AG10803 (cell line): ENCODE measurements at places on chromosomes 7 and 10.

DNA sequence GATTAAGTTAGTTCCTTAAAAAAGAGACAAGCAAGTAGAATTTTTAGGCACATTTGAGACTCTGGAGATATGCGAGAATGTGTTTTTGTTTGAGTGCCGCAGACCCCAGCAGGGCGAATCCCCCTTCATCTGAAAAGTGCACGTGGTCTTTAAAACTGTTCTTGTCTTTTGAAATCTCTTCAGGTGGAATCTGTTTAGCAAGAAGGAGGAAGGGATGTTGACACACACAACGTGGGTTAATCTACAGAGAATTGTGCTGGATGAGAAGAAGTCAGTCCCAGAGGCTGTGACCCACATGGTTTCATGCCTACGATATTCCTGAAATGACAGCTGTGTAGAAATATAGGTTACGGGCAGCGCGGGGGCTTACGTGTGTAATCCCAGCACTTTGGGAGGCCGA lies 27.1 kb upstream of the ZFAND2A start:
- no peak for DNase-seq

- no peak for DNase-seq
These were observed 196.5 kb downstream of the ADK start for GRCh38 chr10:74347522-74347921.

- peak; percentile 72 for DNase-seq
These were observed 240.8 kb downstream of the CDK14 start for GRCh38 chr7:90836937-90837336.

- no peak for DNase-seq
These were observed 398.5 kb downstream of the REEP3 start for GRCh38 chr10:63919575-63920279.

DNA sequence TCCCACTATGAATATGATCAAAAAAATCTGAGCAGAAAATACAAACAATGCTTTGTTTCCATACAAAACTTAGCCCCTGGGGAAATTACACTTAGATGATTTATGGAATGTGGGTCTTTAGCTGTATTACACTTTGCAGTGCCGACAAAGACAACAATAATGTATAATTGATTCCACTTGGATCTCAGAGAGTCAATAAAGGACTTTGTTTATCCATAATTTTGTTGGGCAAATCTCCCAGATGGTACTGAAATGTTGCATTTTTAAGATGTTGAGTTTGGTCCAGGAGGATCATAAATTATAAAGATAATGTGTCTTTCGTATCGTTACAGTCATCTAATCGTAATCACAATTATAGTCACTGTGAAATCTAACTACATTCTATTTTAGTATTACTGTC lies 66.9 kb upstream of the DOCK1 start:
- DNase-seq, result no peak

GRCh38 chr7:22879280-22879679 lies 56.6 kb upstream of the TOMM7 start:
- no peak for DNase-seq

GRCh38 chr10:47452495-47453140 lies 31.3 kb downstream of the ANXA8 start:
- DNase-seq, result no peak

GRCh38 chr10:31207636-31208035 lies 111.4 kb upstream of the ZEB1 start:
- DNase-seq, result no peak

- DNase-seq, result peak; percentile 100
These were observed 9.1 kb downstream of the CREB3L2 start for GRCh38 chr7:137992550-137993394.

DNA sequence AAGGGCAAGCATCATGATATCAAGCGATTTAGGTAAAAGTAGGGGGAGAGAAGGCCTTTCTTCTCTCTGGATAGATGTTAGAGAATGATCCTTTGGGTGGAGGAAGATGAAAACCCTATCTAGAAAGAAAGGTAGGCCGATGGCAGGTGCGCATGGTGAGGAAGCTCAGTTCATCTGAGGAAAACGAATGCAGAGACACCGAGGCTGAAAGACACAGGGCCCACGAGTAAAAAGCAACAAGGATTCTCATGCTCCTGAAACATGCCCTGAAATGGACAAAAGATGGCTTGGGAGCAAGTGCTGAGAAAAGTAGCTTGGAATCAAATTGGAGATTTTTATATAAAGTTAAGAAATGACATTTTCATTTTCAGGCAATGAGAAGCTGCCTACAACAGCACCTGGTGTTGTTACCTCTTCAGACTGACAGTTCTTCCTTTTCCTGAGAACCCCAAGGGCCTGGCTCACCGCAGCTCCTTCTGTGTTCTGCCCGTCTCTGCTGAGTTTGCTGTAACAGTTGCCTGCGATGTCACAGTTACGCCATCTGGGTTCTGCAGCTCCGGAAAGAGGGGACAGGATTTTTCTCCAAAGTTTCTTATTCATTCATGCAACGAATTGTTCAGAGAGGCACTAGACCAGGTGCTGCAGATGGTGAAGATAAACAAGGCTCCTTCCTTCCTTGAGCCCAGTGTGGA lies 402.0 kb upstream of the KLF6 start:
- DNase-seq, result no peak

GRCh38 chr7:142800699-142801260 lies 30.0 kb downstream of the PRSS2 start:
- no peak for DNase-seq

- DNase-seq, result no peak
These were observed 656.5 kb downstream of the SDK1 start for GRCh38 chr7:3957472-3958108.

GRCh38 chr10:61120805-61121204 lies 176.8 kb upstream of the RHOBTB1 start:
- DNase-seq, result no peak

DNA sequence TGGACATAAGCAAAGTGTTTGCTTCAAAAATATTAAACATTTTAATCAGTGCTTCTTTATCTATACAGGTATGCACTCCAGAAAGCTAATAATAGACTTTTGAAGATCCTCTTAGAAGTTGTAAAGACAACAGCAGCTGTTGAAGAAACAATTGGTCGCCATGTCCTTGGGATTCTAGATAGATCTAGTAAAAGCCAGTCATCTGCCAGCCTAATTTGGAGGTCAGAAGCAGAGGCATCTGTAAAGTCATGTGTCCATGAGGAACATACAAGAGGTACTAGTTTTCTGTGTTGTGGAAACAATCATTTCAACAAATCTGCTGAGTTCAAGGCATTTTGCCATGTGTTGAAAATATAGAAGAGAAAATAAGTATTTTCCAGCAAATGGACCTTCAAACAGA lies 89.3 kb downstream of the CYP51A1 start:
- no peak for DNase-seq

- peak; percentile 54 for DNase-seq
These were observed 209.0 kb downstream of the CACNA2D1 start for GRCh38 chr7:82234457-82235049.

DNA sequence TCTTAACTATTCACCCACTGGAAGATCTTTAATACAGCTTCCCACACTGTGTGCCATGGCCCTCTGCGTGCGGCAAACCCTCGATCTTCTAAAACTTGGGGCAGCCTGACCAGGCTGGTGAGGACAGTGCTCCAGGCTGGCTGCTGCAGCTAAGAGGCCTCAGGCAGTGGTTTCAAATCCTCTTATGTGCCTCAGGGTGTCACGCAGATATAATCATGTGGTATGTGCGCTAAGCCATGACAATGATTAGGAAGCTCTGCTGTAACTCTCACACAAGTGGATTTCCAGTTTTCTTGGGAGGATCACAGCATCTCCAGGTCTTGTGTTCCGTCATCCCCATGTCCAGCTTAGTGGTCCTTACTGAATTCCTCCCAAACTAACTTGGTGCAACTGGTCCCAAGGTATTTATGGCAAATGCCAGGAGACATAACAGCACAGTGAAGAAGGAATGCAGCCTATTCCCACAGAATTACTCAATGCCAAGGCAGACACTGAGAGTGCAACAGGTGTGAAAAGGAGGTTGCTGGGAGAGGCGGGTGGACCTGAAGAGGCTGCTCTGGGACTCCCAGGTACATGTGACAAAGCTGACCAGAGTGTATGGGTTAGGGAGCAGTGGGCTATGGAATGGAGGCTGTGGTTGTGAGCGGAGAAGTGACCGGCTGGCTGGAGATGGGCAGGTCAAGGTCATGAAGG lies 2.3 kb downstream of the HPS1 start:
- no peak for DNase-seq

DNA sequence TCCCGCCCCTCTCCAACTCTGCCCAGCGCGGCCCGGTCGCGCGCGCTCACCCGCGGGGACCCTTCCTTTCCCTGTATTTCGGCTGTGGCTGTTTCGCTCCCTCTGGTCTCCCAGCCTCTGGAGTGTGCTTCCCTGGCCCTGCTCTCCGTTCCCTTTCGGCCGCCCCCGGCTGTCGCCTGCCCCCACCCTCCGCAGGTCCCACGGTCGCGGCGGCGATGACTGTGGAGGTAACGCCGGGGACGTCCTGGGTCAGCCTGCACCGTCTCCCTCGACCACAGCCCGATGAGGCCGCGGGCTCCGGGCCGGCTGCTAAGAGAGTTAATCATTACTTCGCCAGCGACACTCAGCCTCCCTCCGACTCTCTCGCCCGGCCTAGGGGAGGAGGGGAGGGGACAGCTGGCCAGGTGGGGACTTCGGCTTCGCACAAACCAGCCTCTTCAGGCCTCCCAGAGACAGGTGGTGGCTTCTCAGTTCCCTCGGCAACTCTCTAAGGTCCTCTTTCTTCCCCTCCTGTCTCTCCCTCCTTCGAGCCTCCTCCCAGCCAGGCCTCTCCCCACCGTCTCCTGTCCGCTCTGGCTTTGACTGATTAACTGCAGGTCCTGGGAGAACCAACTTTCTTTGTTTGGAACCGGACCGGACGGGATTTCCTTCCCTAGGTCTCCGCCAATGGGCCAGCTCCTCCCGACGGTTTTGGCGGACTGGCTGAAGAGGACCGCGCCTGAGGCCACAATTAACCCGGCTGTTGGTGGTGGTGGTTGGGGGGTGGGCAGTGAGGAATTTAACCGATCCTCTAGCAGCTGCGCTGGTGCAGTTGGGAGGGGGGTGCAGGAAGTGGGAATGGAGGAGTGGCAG lies 5.6 kb upstream of the PAX2 start:
- DNase-seq, result no peak

- no peak for DNase-seq
These were observed 6.3 kb downstream of the PRF1 start for GRCh38 chr10:70596110-70596798.

- no peak for DNase-seq
These were observed 6.5 kb upstream of the CHST3 start for GRCh38 chr10:71957546-71958275.

DNA sequence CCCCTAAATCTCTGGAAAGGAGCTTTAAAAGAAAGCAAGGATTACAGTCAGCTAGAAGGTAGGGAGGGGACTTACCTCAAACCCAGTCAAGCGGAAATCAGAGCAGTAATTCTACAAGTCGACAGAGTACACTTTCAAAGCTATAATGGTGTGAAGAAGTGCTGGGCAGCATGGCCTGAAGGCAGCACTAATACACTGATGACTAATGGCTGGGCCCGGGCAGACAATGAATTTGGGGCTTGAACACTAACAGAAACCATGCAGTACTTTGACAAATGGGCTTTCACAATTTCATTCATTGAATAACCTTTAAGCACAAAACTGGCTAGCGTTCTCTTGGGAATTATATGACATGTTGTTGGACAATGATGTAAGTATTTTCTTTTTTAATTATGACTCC lies 4.7 kb downstream of the GLI3 start:
- DNase-seq, result peak; percentile 71

- peak; percentile 39 for DNase-seq
These were observed 15.2 kb upstream of the FRMPD2 start for GRCh38 chr10:48289501-48290238.

DNA sequence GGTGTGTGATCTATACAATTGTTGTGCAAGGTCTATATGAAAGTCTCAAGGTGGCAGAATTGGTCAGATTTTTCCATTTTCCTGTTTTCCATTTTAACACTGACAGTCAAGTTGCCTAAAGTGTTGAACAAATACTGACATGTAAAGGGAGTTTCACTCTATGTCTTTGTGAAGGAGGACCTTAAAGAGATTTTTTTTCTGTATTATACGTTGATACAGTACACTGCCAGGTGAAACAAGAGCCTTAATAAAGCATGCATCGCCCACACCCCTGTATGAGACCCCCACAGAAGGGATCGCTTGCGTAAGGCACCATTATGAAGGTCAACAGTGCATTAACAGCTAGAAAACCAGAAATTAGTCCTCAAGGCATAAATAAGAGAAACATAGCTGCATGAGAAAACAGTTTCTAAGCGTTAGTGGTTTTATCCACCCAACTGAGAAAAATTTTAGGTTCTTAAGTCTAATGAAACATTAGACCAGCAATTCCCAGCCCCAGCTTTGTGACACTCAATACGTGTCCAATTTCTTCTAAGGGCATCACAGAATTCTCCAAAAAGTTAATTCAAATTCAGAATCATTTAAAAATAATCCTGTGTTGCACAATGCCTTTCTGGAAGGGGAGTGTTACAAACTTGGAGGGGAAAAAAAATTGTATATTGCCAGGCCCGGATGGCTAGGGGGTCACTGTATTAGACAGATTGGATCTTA lies 6.9 kb downstream of the KLF6 start:
- peak; percentile 19 for DNase-seq

- peak; percentile 17 for DNase-seq
These were observed 490 bp downstream of the CADPS2 start for GRCh38 chr7:122885583-122886356.

- DNase-seq, result no peak
These were observed 344.2 kb upstream of the GALNT17 start for GRCh38 chr7:70787771-70788170.

- DNase-seq, result no peak
These were observed 1455.7 kb upstream of the CELF2 start for GRCh38 chr10:9561821-9562505.

- DNase-seq, result peak; percentile 6
These were observed 79.2 kb downstream of the ABCA13 start for GRCh38 chr7:48250441-48250951.

GRCh38 chr10:22611425-22612115 lies 102.8 kb downstream of the PIP4K2A start:
- DNase-seq, result no peak

GRCh38 chr10:44476409-44477045 lies 91.6 kb upstream of the CXCL12 start:
- peak; percentile 34 for DNase-seq

DNA sequence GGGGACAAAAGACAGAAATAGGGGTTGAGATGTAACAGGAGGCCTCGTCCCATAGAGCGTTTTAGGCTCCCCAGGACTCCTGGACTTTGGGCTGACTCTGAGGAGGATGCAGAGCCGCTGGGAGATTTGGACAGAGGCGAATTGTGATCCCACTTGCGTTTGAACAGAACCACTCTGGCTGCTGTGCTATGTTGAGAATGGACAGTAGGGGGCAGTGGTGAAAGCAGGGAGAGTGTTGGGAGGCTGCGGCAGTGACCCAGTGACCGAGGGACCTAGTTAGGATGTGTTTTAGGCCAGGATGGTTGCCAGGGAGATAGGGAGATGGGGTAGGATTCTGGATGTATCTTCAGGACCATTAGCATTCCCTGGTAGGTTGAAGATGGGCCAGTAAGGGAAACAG lies 271.6 kb downstream of the CCDC3 start:
- no peak for DNase-seq
